ENCODE measurements at places on chromosomes 11 and 22. TPM values are rescaled to one million over a fixed set of nuclear protein-coding genes. Genes with fewer than 3 reads are reported as not detected.
A peak's percentile ranks its signal among the peaks of the same experiment; 100 is the strongest.

MRGPRX3 gene
- total RNA-seq, result not detected

NAP1L4 gene
- 216 TPM for total RNA-seq

PDGFD gene
- total RNA-seq, result 24.6 TPM

PIH1D2 gene
- total RNA-seq, result 2.1 TPM

OSBP2 gene
- 5.9 TPM for total RNA-seq

PHF21B gene
- not detected for total RNA-seq

MYRF gene
- 0.35 TPM for total RNA-seq

- peak overlapping the region; percentile 98 for H3K27ac ChIP-seq
- H3K27me3 ChIP-seq, result no peaks in the 10 kb centered on the region
- H3K4me3 ChIP-seq, result peak overlapping the region; percentile 96
- no peak for DNase-seq
- H3K4me1 ChIP-seq, result peaks cover 30% of the 10 kb centered on the region
- H3K36me3 ChIP-seq, result peaks cover 34% of the 10 kb centered on the region
These were observed 1.5 kb downstream of the SIDT2 start for GRCh38 chr11:117180020-117180419.

GRCh38 chr11:4025248-4025966 lies 69.2 kb upstream of the RRM1 start:
- no peak for DNase-seq

DNA sequence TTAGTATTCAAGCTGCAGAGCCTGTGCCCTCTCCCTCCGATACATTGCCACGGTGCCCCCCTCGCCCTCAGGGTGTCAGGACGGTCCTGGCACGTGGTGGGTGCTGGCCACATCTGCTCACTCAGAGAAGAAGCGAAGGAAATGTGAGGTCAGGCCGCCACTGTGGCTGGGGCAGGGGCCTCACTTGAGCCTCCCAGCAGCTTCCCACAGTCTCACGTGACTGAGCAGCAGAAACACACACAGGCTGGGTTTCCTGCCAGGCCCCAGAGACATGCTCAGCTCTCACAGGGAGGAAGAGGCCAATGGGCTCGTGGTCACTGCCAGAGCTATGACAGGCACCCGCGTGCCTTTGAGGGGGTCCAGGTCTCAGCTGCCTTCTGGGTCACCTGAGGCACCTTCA lies 37.9 kb upstream of the PRR5 start:
- peaks cover 27% of the 10 kb centered on the region for H3K4me1 ChIP-seq
- H3K27ac ChIP-seq, result peak overlapping the region; percentile 27
- H3K36me3 ChIP-seq, result no peaks in the 10 kb centered on the region
- no peak overlapping the region for H3K4me3 ChIP-seq
- no peaks in the 10 kb centered on the region for H3K27me3 ChIP-seq
- DNase-seq, result peak; percentile 84

- H3K4me1 ChIP-seq, result peaks cover 67% of the 10 kb centered on the region
- no peak overlapping the region for H3K27ac ChIP-seq
- H3K27me3 ChIP-seq, result no peaks in the 10 kb centered on the region
- H3K4me3 ChIP-seq, result no peak overlapping the region
- peak; percentile 29 for DNase-seq
- no peaks in the 10 kb centered on the region for H3K36me3 ChIP-seq
These were observed 27.3 kb upstream of the WNT7B start for GRCh38 chr22:46004105-46004866.

GRCh38 chr22:22811016-22812009 lies 76.3 kb upstream of the IGLL5 start:
- no peak overlapping the region for H3K4me3 ChIP-seq
- no peaks in the 10 kb centered on the region for H3K4me1 ChIP-seq
- H3K36me3 ChIP-seq, result no peaks in the 10 kb centered on the region
- no peak overlapping the region for H3K27ac ChIP-seq

GRCh38 chr22:38841211-38841610 lies 2.6 kb downstream of the NPTXR start:
- peaks cover 10% of the 10 kb centered on the region for H3K4me1 ChIP-seq
- no peaks in the 10 kb centered on the region for H3K27me3 ChIP-seq
- no peak for DNase-seq

- no peak overlapping the region for H3K27ac ChIP-seq
- DNase-seq, result no peak
- H3K4me3 ChIP-seq, result no peak overlapping the region
- H3K4me1 ChIP-seq, result peaks cover 16% of the 10 kb centered on the region
These were observed 112.4 kb downstream of the LDLRAD3 start for GRCh38 chr11:36056160-36056751.

GRCh38 chr22:42688241-42689211 lies 32.1 kb downstream of the A4GALT start:
- H3K4me1 ChIP-seq, result peaks cover 62% of the 10 kb centered on the region
- H3K36me3 ChIP-seq, result peaks cover 33% of the 10 kb centered on the region
- H3K4me3 ChIP-seq, result no peak overlapping the region
- peak overlapping the region; percentile 95 for H3K27ac ChIP-seq
- H3K27me3 ChIP-seq, result no peaks in the 10 kb centered on the region
- peak; percentile 95 for DNase-seq

- no peak for DNase-seq
- H3K36me3 ChIP-seq, result no peaks in the 10 kb centered on the region
- H3K27ac ChIP-seq, result no peak overlapping the region
- H3K27me3 ChIP-seq, result no peaks in the 10 kb centered on the region
- no peaks in the 10 kb centered on the region for H3K4me1 ChIP-seq
These were observed 85.5 kb downstream of the DGCR2 start for GRCh38 chr22:19036523-19037273.

- no peaks in the 10 kb centered on the region for H3K36me3 ChIP-seq
- H3K4me3 ChIP-seq, result no peak overlapping the region
- H3K27ac ChIP-seq, result no peak overlapping the region
These were observed 104.3 kb downstream of the GAB2 start for GRCh38 chr11:78313181-78313795.
